ENCODE measurements at places on chromosomes 6 and 20.

DNA sequence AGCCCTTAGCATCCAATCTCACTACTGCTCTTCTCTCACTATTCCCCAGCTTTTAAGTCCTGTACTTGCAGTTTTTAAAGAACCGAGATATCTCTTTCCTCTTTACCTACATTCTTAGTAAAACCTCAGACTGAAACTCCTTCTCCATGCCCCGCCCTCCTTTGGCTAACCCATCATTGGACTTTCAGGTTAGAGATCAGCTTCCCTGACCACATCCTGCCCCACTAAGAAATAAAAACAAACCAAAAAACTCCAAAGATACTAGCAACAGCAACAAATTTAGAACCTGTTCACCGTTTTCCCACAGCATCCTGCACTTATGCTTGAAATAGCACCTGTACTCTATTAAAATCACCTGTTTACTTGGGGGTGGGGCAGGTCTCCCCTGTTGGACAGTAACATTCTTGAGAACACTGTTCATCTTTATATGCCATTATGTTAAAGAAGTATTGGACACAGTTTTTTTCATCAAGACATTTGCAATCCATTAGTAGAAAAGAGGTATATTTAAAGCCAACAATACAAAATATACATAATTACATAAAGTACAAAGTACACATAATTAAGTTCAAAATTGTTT, 16.3 kb upstream of the SMAP1 start:
- no peak for DNase-seq

- no peak for DNase-seq
Measured at GRCh38 chr6:3820563-3820962, 28.6 kb upstream of the FAM50B start.

DNA sequence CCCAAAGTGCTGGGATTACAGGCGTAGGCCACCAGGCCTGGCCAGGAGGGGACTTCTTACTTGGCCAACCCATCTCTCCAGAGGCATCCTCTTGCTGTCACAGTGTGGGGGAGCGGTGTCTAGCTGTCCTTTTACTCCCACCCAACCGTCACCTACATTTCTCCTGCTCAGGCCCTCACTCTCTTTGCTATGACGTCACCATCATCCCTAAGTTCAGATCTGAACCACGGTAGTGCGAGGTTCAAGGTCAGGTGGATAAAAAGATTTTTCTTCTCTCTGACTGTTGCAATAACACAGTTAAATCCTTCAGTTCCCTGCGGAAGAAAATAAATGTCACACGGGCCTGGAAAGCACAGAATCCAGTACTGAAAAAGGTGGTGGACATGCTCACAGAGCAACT, 7.3 kb upstream of the RAET1L start:
- no peak for DNase-seq

GRCh38 chr6:19472850-19473249, 364.3 kb upstream of the ID4 start:
- DNase-seq: no peak

- no peak for DNase-seq
Measured at GRCh38 chr6:11266926-11267325, 34.5 kb upstream of the NEDD9 start.

DNA sequence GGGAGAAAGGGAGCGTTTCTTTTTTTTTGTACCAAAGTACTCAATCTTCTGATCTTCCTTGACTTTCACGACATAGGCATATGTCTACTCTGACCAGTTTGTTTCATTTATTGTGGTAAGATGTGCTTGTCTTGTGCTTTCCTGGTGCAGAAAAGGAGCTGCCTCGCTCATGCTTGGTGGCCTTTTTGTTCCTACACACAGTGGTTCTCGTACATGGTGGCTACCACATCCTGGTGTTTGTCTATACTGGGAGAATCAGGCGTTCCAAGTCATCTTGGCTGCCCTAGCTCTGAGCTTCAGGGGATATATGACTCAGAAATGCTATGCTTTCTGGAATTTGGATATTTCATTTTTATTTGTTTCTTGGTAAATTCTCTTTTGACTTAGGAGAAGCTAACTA, 31.8 kb downstream of the MYB start:
- DNase-seq: no peak

All from H1 (cell line).